ENCODE measurements at places on chromosomes 3 and 15.

DNA sequence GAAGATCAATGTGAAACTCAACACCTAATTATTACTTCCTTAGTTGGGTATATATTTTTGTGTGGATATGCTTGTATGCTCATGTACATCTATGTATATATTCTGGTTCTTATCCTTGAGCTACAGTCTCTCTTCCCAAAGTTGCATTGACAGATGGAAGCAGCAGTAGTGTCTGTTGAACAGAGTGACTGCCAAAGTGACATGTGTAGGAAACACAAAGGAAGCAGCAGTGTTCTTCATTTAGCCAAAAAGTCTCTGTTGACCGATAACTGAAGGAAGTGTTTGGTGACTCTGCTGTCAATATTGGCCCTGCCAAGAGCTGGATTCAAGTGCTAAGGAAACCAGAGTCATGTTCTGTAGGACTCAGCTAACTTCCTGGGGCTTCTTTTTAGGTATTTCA is 123.8 kb downstream of the C3orf70 start:
- no peak for DNase-seq

DNA sequence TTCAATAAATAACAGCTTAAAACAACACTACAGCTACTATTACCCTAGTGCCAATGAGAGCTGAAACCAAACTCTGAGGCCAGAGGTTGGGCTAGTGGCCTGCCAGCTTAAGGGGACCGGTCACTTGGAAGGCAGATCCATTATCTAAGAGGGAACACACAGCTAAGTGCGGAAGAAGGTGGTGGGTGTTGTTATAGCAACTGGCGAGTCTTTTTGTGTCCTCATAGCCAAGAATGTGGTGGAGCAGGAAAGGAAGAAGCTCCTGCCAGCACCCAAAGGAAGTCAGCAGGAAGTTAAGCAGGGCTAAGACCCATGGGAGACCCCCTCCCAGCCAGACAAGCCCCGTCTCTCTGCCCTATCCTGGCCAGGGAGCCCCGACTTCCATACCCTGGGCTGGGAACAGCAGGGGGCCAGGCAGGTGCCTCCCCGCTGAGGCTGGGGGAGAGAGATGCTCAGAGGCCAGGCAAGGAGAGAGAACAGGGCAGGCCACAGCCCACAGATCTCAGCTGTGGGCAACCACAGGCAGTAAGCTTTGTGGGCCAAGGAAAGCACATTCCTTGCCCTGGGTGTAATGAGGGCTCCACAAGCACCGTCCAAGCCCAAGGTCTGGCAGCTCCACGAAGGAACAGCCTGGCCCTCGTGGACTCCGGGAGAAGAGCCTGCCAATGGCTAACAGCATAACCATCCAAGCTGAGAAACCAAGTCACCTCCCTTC is 34.0 kb upstream of the HRH1 start:
- DNase-seq, result no peak

- DNase-seq, result no peak
Observed at GRCh38 chr3:107001635-107002034, 375.6 kb upstream of the CCDC54 start.

- DNase-seq, result no peak
Observed at GRCh38 chr3:107632576-107632975, 109.8 kb downstream of the BBX start.

- DNase-seq, result no peak
Observed at GRCh38 chr15:100385300-100386050, 43.7 kb upstream of the ADAMTS17 start.

DNA sequence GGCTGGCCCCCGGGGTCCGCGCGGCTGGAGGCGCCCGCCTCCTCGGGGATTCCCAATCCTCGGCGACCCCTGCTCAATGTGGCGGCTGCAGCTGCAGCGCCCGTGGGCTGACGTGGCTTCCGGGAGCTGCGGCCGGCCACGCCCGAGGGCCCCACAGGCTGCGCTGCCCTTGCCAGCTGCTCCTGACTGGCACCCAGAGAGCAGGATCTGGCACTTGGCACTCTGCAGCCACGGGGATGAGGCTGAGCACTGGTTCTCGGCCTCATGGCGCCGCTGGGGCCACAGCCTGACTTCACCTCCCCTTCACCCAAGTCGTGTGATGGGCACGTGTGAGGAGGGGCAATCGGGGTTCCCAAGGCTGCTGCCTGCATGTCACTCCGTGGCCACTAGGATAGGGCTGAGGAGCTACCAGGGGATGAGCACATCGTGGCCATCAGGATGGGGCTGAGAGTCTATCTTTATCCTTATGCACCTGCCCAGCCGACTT is 267.8 kb upstream of the FRG2C start:
- DNase-seq, result no peak

DNA sequence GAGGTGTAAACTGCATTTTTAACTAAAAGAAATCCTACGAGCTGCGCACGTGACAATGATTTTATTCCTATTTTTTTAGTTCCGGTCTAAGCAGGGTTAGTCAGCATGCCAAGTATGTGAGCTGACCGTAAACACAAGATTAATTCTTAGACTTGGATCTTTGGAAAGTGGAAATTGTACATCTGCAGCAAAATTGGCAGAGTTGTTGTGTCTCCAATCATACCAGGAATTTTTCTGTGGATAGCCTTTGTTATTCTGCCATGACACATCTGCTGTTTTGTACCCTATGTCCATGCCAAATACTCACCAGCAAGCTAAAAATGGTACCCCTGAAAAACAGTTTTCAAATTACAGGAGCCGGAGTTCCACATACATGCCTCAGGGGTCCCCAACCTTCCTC is 562.5 kb downstream of the UNC13C start:
- no peak for DNase-seq

- peak; percentile 22 for DNase-seq
Observed at GRCh38 chr3:27357665-27358258, 11.4 kb downstream of the NEK10 start.

GRCh38 chr3:188947401-188948280 is 224.1 kb upstream of the TPRG1 start:
- no peak for DNase-seq

DNA sequence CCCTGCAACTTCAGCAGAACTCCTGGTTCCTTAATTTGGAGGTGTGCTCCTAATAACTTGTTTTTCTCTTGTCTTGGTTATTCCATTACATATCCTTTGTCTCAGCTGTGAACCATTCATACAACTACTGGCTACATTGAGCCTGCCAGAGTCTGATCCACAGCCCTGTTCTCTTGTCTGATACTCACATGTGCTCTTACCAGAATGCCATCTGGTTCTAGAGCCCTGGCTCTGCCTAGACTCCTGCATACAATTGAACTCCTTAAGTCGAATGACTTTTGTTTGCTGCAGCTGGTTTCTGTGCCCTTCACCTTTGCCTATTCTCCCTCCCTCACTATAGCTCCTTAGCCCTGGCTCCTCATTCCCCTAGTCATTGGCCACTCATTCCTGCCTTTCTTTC is 85.5 kb downstream of the LRRC28 start:
- no peak for DNase-seq

- no peak for DNase-seq
Observed at GRCh38 chr3:130737622-130738021, 9.0 kb downstream of the PIK3R4 start.

DNA sequence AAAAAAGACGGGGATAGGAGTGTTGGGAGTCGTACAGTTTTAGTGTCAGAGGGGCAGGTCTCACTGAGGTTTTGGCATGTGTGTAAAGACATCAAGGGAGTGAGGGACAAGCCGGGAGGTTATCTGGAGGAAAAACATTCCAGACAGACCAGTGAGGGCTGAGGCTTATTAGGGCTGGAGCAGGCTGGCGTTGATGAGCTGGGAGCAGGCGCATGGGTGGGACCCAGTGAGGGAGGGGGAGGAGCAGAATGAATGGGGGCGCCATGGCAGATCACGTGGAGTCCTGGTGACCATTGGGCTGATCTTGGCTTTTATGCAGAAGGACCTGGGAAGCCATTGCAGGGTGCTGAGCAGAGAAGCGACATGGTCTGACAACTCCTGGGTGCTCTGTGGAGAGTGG is 180.2 kb downstream of the SLCO3A1 start:
- DNase-seq, result no peak

DNA sequence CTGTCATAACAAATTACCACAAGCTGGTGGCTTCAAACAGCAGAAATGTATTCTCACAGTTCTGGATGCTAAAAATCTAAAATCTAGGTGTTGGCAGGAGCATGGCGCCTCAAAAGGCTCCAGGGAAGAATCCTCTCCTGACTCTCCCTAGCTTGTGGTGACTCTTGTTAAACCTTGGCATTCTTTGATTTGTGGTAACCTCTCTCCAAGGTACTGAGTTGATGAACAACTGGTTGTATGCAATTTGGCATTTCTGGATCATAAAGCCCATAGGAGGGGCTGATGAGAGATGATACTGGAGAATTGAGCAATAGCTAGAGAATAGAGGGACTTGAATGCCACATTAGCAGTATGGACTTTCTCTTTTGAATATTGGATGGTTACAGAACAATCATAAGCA is 821.8 kb downstream of the TBL1XR1 start:
- no peak for DNase-seq

- DNase-seq, result no peak
Observed at GRCh38 chr15:89754361-89755154, 3.5 kb upstream of the MESP1 start.

- no peak for DNase-seq
Observed at GRCh38 chr3:186284661-186285060, 77.4 kb downstream of the DGKG start.

DNA sequence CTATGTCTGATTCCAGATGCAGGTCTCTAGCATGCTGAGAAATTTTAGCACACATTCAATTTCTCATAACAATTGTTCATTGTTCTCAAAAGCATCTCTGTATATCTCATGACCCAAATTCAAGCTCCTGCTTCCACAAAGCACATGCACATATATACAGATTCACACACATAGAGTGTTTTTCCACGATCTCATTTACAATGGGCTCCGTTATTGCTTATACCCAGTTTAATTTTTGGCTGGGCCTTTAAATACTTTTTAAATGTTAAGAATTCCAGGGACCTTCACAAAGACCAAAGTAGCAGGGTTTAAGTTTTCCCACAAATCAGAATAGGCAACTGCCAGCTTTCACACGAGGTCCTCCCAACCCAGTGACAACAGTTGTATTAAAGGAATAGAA is 333.5 kb upstream of the SEMA6D start:
- DNase-seq, result no peak

DNA sequence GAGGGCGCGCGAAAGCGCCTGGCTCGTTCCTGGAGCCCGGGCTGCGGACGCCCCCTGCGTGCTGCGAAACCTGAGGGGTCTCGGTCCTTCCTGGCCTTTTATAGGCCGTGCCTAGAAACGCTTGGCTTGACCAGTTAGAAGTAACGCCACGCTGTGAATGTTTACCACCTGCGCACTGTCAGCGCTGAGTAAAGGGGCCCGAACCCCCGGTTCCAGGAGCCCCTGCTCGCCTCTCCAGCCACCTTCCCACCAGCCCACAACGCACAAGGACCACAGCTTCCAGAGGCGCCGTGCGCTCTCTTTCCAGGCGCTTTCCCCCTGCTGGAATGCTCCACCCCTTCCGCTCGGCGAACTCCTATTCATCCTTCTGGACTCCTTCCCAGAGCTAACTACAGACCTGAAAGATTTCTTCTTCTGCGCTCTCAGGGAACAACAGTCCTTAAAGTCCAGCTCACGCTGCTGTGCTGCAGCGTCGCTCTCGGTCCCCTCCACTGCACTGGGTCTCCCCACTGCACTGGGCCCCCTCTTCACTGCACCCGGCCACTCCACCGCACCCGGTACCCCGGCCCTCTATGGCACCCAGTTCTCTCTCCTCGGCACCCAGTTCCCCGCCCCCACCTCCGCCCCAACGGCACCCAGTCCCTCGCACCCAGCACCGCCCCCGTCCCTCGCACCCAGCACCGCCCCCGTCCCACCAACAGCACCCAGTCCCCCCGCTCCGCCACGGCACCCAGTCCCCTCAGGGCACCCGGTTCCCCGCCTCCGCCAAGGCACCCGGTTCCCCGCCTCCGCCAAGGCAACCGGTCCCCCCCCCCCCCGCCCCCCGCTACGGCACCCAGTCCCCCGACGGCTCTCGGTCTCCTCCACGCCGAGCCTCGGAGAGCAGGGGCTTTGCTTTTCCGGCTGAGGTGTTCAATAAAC is 69.8 kb downstream of the SQOR start:
- DNase-seq, result peak; percentile 4

DNA sequence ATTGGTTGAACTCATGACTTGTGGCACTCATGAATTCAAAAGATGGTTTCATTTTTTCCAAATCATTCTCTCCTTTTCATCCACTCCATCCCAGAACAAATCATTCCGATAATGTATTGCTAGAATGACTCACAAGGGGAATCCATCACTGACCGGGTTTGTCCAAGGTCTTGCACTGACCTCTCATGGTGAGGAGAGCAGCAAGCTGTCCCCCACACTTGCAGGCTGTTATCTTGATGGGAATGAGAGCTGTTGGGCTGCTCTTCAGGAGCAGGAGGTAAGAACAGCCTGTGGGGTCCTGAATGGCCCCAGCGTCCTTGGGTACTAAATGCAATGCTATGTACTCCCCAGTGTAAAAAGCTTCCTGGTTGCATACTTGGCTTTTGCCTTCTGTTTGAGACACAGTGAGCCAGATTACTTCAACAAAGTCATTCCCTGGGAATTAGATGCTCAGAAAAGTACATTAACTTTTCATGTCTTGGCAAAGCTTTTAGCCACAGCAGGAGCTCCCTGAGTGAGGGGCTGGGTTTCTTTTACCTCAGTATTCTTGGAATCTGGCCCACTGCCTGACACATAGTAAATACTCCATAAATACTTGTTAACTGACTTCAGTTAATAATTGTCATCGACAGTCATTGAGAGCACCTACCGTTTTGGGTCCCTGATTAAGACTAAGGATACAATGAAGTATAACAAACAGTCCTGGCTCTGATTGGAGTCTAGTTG is 24.1 kb downstream of the CCNL1 start:
- no peak for DNase-seq

DNA sequence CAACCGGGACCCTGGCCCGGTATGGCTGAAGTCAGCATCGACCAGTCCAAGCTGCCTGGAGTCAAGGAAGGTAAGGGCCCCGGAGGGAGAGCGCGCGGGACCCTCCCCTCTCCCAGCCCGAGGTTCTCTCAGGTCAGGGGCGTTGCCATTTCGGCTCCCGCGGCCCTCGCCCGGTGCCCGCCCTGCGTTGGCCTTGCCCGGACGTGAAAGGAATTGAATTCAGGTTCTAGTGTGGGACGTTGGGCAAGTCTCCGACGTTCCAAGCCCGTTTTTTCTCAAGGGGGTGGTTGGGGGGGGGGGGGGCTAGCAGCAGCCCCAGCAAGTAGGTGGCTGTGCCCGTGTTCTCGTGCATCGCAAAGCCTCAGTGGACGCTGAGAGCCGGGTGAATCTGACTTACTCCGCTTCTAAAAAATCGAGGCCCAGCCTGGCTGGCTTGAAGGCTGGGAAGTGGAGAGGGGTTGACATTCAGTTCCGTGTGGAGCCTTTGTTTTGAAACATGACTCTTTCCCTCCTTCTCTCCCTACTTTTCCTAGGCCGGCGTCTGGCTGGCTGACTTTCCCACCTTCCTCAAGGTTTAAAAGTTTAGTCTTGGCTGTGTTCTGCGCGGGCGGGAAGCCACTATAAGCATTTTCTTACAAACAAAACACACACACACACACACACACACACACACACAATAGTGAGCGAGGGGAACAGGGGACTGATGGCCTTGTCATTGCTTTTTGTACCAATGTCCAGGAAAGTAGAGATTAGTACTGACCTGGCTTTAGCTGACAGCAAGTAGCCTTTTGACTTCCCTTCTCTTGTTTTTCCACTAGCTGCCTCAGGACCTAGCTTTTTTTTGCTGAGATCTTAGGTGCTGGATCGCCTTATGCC is at the start of gene UTS2B:
TSS of gene UTS2B (minus strand) at position 873 of the 876 bp plus-strand sequence. CDS start 48,337 bp downstream, outside the sequence.
- DNase-seq, result peak; percentile 1

All from stimulated activated CD4-positive, alpha-beta T cell treated with anti-CD3 and anti-CD28 coated beads, Interleukin-12 subunit alpha, Interleukin-12 subunit beta, amount 100 ng/mL, for 4 hours (primary cell).